ENCODE measurements at places on chromosomes 2 and 18.

DNA sequence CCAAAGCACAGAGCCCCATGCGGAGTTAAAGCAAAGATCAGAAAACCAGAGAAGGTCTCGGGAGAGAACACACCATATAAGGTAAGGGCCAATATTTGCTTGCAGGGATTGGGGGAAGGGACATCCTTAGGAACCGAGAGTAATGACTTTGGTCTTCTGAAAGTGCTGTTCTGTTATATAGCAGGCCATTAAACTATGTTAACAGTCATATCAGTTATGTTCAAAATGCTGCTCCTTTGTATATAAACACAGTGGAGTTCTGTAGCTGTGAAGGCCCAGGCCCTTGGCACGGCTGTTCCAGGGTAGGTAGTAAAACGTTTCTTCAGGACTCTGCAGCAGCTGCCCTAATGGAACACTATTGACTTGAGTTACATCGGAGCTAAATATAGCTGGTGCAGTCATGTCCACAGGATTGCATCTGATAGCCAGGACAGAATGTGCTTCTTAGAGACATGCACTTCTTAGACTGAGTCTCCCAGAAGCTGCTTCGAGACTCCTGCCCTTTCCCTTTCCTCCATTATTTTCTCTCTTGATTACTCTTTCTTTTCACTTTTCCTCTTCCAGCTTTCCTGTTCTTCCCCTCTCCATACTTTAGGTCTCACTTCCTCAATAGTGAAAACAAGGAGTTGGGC lies 122.4 kb downstream of the SETBP1 start:
- no peak for DNase-seq

- no peak for DNase-seq
Measured at GRCh38 chr2:167411367-167411766, 523.1 kb downstream of the XIRP2 start.

DNA sequence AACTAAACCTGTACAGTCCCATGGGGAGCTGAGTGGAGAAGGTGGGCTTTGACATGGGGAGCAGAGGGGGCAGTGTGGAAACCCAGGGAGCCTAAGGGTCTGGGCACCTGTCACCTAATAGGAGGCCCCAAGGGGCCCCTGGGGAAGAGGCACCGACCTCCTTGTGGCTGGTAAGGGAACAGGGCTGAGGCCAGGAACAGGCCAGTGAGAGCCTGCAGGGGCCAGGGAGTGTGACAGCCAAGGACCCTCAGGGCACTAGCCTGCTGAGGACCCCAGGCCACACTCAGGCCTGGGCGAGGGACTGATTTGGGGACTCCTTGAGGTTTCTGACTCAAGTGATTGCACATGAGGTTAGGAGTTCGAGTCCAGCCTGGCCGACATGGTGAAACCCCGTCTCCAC lies 24.5 kb upstream of the ALPP start:
- DNase-seq = no peak

DNA sequence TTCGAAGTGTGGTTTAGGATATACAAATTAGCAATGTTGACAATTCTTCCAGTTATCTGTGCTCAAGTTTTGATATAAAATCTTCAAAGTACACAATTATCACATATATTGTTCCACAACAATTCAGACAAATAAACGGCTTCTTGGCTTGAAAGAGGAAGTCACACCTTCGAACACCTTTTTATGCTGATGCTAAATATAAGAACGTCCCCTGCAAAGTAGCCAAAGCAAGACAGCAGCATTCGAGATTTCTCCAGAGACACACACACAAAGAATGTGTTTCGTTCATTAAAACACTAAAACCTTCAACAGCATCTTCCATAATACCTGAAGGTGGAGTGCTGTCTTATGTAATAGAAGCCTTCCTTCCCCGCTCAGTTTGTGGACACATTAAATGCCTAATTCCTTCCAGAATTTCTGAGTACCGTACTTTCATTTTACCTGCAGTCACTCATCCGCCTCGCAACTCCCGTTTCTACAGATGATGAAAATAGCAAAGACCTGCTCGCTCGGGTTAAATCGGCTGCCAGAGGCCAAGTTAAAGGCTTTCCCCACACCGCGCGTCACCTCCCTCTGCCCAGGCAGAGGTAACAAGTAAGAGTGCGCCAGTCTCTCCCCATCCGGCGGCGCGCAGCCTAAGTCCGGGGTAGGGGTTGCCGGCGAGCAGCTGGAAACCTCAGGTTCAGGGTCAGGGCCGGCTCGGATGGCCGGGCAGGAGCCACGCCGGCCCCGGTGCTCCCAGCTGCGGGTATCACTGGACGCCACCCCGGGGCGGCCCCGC lies 847 bp downstream of the SERPINE2 start:
- DNase-seq = peak; percentile 65

- DNase-seq = no peak
Measured at GRCh38 chr2:23241611-23242245, 143.3 kb upstream of the KLHL29 start.

- DNase-seq = no peak
Measured at GRCh38 chr2:212845941-212846340, 305.5 kb downstream of the IKZF2 start.

- DNase-seq = no peak
Measured at GRCh38 chr2:172066394-172066886, 18.9 kb upstream of the DLX1 start.

- no peak for DNase-seq
Measured at GRCh38 chr2:94869131-94869530, 2.1 kb upstream of the TEKT4 start.
